ENCODE measurements at places on chromosomes 4 and X. TPM values are rescaled to one million over a fixed set of nuclear protein-coding genes. Genes with fewer than 3 reads are reported as not detected.

CSAG1 gene
- polyA plus RNA-seq: not detected

GAGE12H gene
- not detected for polyA plus RNA-seq

KLHL15 gene
- 1.9 TPM for polyA plus RNA-seq

GAGE12E gene
- not detected for polyA plus RNA-seq

CDS1 gene
- 16.2 TPM for polyA plus RNA-seq

MAGEA12 gene
- not detected for polyA plus RNA-seq

PDLIM5 gene
- polyA plus RNA-seq: 40.0 TPM

TMPRSS11B gene
- 1,112 TPM for polyA plus RNA-seq

PRDX4 gene
- 70.4 TPM for polyA plus RNA-seq

OTC gene
- polyA plus RNA-seq: 0.20 TPM

DIPK2B gene
- 3.7 TPM for polyA plus RNA-seq

SPATA4 gene
- polyA plus RNA-seq: not detected

RAB33A gene
- 0.46 TPM for polyA plus RNA-seq

DCAF12L2 gene
- polyA plus RNA-seq: 0.02 TPM

STARD8 gene
- 0.86 TPM for polyA plus RNA-seq

NXF3 gene
- polyA plus RNA-seq: 0.19 TPM

RBMXL3 gene
- polyA plus RNA-seq: not detected

NAP1L2 gene
- 1.4 TPM for polyA plus RNA-seq

LRAT gene
- 0.07 TPM for polyA plus RNA-seq

MAGEE2 gene
- polyA plus RNA-seq: not detected

MAMLD1 gene
- polyA plus RNA-seq: 0.59 TPM

MAGEC1 gene
- polyA plus RNA-seq: not detected

MAOA gene
- polyA plus RNA-seq: 22.9 TPM

PPEF1 gene
- polyA plus RNA-seq: not detected

MID1 gene
- 4.7 TPM for polyA plus RNA-seq

ARR3 gene
- polyA plus RNA-seq: not detected

GIMD1 gene
- not detected for polyA plus RNA-seq

ASB12 gene
- polyA plus RNA-seq: 0.18 TPM

CBLL2 gene
- not detected for polyA plus RNA-seq

PFKFB1 gene
- polyA plus RNA-seq: 0.11 TPM

AGTR2 gene
- not detected for polyA plus RNA-seq

ABLIM2 gene
- polyA plus RNA-seq: 12.4 TPM

BCORL1 gene
- polyA plus RNA-seq: 1.7 TPM

NXF2B gene
- not detected for polyA plus RNA-seq

SYP gene
- 0.75 TPM for polyA plus RNA-seq

FRG2 gene
- not detected for polyA plus RNA-seq

RHOXF2 gene
- not detected for polyA plus RNA-seq

ART3 gene
- 0.31 TPM for polyA plus RNA-seq

GRID2 gene
- polyA plus RNA-seq: 0.02 TPM

NDNF gene
- 0.29 TPM for polyA plus RNA-seq

TENM3 gene
- polyA plus RNA-seq: 0.20 TPM

STEEP1 gene
- 15.9 TPM for polyA plus RNA-seq

UGT2B15 gene
- polyA plus RNA-seq: not detected

SLC25A43 gene
- 34.5 TPM for polyA plus RNA-seq

RAB39B gene
- polyA plus RNA-seq: 0.09 TPM

SNCA gene
- 2.0 TPM for polyA plus RNA-seq

SH3TC1 gene
- 19.2 TPM for polyA plus RNA-seq

SLC38A5 gene
- 16.3 TPM for polyA plus RNA-seq

PORCN gene
- 16.8 TPM for polyA plus RNA-seq

ZMAT1 gene
- polyA plus RNA-seq: 3.9 TPM

SATL1 gene
- polyA plus RNA-seq: 0.02 TPM

All from esophagus (tissue), 2 donors.